Activated naive CD4-positive, alpha-beta T cell treated with anti-CD3 and anti-CD28 coated beads, Interleukin-2, amount 50 U/mL, for 72 hours (primary cell): ENCODE measurements at places on chromosomes 6 and 20. TPM values are rescaled to one million over a fixed set of nuclear protein-coding genes. Genes with fewer than 3 reads are reported as not detected.

DNA sequence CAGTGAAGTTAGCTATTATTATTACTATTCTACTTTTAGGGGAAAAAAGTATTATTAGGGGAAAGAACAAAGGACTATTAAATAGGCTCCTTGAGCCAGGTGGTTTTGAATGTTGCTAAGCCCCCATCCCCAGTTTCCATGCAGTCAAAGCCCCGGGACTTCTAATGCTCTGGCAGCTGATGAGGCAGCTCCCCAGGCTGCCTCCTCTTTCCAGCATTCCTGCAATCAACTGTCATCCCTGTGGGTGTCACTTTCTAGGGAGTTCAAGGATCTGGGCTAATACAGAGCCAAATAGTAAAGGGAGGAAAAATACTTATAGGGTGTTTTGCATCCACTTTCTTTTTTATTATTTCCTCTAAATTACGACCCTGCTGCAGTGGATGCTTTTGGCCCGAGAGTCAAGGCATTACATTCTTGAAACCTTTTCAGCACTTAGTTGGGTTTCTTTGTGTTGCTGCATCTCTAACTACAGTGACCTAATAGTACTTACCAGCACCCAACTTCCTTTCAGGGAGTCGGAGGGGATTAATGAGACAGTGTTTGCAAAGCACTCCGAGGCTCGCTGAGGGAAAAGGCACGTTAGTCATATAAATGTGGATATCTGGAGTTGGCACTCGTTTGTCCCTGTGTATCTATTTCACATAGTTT is 303.9 kb upstream of the MAP3K7 start:
- no peak for DNase-seq

DNA sequence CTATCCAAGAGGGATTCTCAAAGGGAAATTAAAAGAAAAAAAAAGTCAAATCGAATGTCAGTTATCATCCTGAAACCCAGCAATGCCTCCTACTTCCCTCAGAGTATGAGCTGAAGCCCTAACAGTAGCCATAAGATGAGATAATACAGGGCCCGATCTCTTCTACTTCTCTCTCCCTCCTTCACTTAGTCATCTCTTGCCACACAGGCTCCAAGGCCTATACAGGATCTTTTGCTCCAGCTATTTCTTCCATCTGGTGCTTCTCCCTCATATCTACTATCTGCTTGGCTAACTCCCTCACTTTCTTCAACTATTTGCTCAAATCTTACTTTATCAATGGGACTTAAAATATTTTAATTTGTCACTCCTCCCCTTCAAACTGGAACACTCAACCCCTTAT is 215.3 kb downstream of the RNGTT start:
- DNase-seq: no peak

DNA sequence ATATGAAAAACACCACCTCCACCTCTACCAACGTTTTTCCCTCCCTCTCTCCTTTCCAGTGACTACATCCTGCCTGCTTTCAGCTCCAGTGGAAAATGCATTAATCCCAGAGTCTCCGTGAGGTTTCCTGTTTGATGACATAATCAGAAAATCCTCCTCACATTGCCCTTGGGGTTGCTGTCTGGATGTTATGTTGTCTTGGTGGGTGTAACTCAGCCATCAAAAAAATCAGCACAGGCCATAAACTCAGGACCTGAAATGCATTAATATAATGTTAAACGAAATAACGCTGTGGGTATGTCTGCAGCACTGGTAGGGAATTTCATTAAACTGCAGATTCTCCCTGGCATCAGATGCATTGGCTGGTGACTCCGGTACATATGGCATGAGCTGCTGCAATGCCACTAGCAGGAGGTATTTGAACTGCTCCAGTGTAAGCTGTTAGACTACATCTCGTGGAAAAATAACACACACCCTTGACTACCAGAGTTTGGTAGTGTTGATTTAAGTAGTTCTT is 297.8 kb downstream of the PRL start:
- DNase-seq: no peak

Gene ASIP
- not detected for total RNA-seq

Gene TBC1D7
- total RNA-seq: 13.2 TPM
